GDM1 (cell line): ENCODE measurements at places on chromosomes 7 and 10.

GRCh38 chr7:37007691-37008090 is 283.4 kb upstream of the AOAH start:
- DNase-seq: no peak

DNA sequence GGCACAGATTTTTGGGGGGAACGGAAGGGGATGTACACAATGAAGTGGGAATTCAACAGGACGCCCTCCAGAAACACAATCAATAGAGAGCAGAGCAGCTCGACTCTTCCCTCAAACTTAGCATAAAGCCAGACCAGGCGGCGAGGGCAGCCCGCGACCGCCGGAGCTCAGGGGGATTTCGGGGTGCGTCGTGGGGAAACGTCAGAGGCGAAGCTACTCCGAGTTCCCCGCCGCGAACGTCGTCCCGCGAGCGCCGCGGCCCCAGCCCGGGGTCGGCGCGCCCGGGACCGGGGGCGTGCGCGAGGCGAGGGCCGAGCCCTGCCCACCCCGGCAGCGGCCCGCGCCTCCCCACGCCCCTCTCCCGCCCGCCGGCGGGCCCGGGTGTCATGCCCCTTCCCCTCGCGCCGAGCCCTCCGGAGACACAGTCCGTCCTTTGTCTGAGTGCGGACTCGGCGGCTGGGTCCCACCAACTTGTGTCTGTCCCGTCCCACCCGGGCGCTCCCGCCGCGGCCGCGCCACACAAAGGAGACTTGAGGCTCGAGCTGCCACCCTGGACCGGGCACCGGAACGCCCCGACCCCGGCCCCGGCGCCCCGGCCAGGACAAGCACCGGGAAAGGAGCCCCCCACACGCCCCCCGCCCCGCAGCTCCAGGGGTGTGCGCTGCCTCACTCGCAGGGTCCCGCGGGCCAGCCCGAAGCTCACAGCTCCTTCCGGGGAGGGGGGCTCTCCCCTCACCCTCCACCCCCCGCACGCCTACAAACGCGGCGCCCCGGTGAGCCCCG is 634 bp downstream of the EZH2 start:
- DNase-seq: no peak

- DNase-seq: no peak
Observed at GRCh38 chr7:29292886-29293658, 98.5 kb downstream of the CHN2 start.

DNA sequence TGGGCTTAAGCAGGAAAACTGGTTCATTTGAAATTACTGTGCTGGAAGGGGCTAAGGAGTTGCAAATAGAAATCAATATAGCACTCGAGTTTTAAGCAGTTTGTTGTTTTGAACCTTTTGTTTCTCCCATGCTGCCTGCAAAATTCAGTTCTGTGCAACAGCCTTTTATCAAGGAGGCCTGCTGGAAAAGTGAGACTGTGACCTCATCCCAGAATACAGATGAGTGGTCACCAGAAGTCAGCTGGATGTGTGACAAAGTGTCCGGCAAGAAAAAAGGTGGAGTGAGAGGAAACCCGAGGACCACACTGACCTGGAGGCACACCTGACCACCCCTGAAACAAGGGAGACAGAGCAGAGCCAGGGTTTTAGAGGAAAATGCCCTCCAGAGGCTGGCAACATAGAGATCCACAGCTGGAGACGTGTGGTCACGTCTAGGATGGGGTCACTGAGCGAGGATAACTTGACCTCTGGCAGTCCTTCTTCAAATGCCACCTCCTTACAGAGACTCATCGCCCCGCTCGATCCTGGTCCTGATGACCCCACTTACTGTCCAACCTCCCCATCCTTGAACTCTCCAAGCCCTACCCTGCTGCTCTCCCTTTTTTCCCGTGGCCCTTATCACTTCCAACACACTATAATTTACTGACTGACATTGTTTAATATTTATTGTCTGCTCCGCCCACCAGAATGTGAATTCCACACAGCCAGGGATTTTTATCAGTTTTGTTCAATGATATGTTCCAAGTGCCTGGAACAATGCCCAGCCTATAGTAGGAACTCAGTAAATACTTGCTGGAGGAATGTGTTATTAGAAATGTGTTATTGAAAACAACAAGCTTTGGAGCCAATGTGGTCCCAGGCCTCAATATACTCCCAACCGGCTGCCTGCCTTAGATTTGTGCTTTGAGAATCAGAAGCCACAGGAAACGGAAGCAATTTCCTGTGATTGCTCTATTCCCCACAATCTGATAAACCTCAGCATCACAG is 243.8 kb downstream of the GLI3 start:
- no peak for DNase-seq

DNA sequence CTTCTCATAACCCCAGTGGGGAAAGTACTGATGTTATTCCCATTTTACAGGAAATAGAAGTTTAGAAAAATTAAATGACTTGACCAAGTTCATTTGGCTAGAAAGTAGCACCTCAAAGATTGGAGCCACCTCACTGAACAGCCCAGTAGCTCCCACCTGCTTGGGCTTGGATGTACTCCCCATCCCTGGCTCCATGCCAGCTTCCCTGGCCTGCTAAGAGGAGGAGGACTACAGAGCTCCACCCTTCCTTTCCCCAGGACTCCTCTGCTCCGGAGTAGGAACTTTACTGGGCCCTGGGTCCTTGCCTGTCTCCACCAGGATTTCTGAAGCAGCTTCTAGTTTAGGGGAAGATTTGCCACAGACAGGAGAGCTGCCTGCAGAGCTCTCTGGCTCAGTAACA is 3.1 kb downstream of the HPS6 start:
- DNase-seq: no peak

DNA sequence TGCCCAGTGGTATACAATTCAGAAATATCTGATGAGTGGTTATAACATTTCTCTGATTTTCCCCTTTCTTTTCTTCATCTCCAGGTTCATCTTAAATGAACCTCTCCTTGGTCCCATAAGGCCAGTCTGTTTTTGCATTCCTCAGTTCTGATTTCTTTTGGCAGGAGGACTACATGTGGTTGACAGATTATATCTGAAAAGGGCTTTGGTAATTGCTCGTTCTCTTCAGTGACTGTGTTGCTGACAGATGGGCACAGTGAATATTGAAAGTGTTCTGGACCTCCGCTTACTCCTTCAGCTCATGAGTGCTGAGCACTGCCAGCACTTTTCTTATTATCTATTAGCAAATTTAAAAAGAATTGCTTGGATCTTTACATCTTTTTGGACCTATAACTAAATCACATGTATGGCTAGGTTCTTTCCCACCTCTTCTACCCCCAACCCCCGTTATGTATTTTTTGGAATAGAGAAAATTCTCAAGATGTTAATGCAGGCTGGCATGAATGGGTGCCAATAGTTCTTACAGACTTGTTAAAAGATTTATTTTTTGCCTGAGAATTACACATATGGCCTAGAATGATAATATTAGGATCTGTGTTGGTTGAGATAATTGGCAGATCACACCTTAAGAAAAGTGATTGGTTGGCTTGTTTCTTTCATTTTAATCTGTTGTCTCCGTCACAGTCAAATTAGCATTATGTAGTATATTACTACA is 323.0 kb downstream of the EXOC4 start:
- no peak for DNase-seq

- no peak for DNase-seq
Observed at GRCh38 chr7:33882040-33882837, 23.1 kb upstream of the BMPER start.

DNA sequence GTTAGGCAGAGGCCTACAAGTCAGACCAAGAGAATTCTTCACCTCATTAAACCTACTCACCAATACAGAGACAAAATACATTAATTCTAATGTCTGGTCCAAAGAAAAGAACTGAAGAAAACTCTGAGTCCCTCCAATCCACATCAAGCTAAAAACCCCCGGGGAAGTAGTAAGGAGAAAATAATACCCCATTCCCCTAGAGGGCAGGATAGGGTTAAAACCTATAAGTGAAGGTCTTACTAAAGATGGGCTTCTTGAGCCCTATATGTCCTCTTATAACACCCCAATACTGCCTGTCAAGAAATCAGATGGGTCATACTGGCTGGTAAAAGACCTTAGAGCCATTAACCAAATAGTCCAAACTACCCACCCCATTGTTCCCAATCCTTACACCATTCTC is 141.3 kb upstream of the TMEM106B start:
- DNase-seq: no peak

DNA sequence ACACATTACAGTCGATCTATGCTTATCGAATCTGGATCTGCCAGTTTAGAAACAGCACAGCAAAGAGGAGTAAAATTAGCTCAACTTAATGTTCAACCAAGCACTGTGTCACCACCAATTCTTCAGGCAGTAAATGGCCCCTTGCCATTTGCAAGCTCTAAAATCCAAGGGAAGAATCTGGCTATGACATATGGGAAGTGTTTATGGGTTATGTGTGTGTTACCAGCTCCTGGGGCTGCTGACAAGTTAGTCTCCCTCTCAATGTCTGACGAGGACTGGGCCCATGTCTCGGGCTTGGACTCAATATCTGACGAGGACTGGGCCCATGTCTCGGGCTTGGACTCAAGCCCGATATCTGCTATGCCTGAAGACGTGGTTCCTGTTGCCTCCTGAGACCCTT is 5.7 kb upstream of the ITIH2 start:
- DNase-seq: no peak

GRCh38 chr10:19154375-19154774 is 105.8 kb downstream of the MALRD1 start:
- no peak for DNase-seq

DNA sequence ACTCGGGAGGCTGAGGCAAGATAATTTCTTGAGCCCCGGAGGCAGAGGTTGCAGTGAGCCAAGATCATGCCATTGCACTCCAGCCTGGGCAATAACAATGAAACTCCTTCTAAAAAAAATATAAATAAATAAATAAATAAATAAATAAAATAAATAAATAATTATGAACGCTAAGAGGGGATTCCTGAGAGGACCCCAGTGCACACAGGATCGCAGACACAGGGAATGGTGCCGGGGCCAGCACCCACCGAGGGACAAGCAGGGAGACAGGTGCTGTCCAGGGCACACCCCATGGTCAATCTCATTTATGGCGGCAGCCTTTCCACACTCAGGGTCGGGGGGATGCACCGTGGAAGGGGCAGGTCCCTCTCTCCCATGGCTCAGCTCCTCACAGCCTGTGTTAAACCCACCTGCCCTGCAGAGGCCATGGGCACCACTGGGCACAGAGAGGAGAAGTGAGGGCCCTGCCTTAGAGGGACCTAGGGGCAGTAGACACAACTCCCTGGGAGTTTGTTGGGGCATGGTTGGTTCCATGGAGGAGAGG is 2.2 kb upstream of the RAMP3 start:
- DNase-seq: no peak

- no peak for DNase-seq
Observed at GRCh38 chr7:34406848-34407530, 251.0 kb upstream of the NPSR1 start.

- no peak for DNase-seq
Observed at GRCh38 chr10:71219918-71220688, 7.7 kb downstream of the UNC5B start.

GRCh38 chr10:132375116-132375794 is 21.7 kb upstream of the PWWP2B start:
- DNase-seq: no peak

GRCh38 chr10:102402512-102402896 is 7.0 kb downstream of the NFKB2 start:
- DNase-seq: no peak

GRCh38 chr10:127925471-127926207 is 18.7 kb downstream of the PTPRE start:
- no peak for DNase-seq

- DNase-seq: no peak
Observed at GRCh38 chr10:43263551-43264343, 3.1 kb downstream of the RASGEF1A start.

DNA sequence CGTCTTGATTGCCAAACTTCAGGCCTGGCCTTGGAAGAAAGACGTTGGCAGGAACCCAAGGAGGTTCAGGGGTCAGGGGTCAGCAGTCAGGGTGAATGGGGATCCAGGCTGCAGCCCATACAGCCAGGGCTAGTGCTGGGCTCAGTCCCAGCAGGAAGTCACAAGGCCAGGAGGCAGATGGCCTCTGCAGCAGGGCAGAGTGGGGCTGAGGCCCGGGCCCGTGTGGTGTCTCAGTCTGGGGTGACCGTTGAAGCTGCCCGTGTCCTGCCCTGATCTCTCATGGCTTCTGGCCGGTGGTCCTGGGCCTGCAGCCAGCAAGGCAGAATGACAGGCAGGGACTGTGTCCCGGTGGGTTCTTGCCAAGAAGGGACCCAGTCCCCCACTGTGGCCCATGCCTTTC is 26.6 kb upstream of the PURB start:
- no peak for DNase-seq

DNA sequence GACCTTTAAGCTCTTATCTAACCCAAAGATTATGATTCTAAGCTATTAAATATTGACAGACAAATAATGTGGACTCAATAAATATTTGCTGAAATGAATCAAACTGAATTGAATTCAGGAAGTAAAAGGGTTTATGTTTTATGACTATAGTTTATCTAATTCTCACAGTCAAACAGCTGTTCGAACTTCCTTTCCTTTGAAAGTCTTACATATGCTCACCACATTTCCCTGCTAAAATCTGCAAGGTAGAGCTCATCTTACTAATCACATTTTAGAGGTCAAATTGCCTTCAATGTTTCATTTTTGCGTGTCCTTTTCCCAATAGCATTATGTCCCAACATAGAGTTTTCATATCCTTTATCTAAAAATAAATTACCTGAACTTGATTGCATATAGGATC is 154.9 kb upstream of the PPP1R3A start:
- no peak for DNase-seq

DNA sequence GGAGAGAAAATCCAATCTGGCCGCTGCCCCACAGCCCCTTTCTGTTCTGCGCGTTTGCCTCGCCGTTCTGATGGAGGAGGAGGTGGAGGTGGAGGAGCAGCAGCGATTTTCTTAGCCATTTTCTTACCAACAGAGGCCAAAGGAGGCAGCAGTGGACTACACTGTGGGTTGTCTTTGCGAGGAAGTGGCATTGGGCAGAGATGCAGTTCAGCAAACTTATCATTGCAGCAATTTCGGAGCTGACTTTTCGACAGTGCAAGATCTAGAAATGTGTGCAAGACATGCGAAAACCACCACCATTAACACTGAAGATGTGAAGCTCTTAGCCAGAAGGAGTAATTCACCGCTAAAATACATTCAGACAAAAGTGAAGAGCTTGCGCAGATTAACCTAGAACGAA is 1.9 kb upstream of the ARL4A start:
- peak; percentile 35 for DNase-seq

DNA sequence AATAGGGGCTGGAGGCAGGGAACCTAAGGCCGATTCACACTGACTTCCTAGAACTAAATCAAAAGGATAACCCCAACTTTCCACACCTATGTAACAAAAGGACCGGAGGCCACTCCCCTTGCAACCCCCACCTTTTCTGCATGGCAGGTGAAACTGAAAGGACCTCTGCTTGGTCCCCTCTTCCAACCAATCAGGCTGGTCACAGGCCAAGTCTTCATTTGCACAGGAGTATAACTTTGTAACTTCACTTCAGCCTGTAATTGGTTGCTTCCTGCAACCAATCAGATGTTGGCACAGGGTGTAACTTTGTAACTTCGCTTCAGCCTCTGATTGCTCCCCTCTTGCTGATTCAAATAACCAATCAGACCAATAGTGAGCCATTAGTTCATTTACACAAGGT is 190.0 kb downstream of the FAM107B start:
- DNase-seq: no peak

GRCh38 chr7:25173184-25173583 is 48.1 kb upstream of the CYCS start:
- no peak for DNase-seq
